ENCODE measurements at places on chromosomes 13 and 19. TPM values are rescaled to one million over a fixed set of nuclear protein-coding genes. Genes with fewer than 3 reads are reported as not detected.
A peak's percentile ranks its signal among the peaks of the same experiment; 100 is the strongest.

GRCh38 chr19:18157465-18158063 is 4.6 kb downstream of the PIK3R2 start:
- no peak overlapping the region for H3K27ac ChIP-seq
- peaks cover 8% of the 10 kb centered on the region for H3K4me1 ChIP-seq
- no peak overlapping the region for H3K4me3 ChIP-seq
- peaks cover 13% of the 10 kb centered on the region for H3K27me3 ChIP-seq
- no peak for DNase-seq

Gene ARMC6
- total RNA-seq, result 25.9 TPM

GRCh38 chr19:6227156-6227935 is 52.4 kb downstream of the MLLT1 start:
- DNase-seq, result no peak
- H3K4me1 ChIP-seq, result peaks cover 4% of the 10 kb centered on the region
- peaks cover 28% of the 10 kb centered on the region for H3K27me3 ChIP-seq
- peaks cover 31% of the 10 kb centered on the region for H3K36me3 ChIP-seq
- H3K4me3 ChIP-seq, result no peak overlapping the region

- H3K36me3 ChIP-seq, result no peaks in the 10 kb centered on the region
- H3K4me3 ChIP-seq, result no peak overlapping the region
- H3K27ac ChIP-seq, result no peak overlapping the region
- DNase-seq, result no peak
- H3K27me3 ChIP-seq, result peaks cover 2% of the 10 kb centered on the region
- H3K4me1 ChIP-seq, result peaks cover 2% of the 10 kb centered on the region
Observed at GRCh38 chr13:97758317-97758716, 195.2 kb upstream of the IPO5 start.

Gene KCNN4
- total RNA-seq, result 0.28 TPM

- no peak for DNase-seq
- no peak overlapping the region for H3K27ac ChIP-seq
- peaks cover 26% of the 10 kb centered on the region for H3K36me3 ChIP-seq
- H3K4me1 ChIP-seq, result peaks cover 6% of the 10 kb centered on the region
Observed at GRCh38 chr19:48382286-48382685, 9.1 kb downstream of the KDELR1 start.

Gene ZNF728
- total RNA-seq, result not detected

Gene LAIR1
- 2.1 TPM for total RNA-seq

- H3K36me3 ChIP-seq, result no peaks in the 10 kb centered on the region
- no peak for DNase-seq
- no peaks in the 10 kb centered on the region for H3K27me3 ChIP-seq
- peaks cover 7% of the 10 kb centered on the region for H3K4me1 ChIP-seq
Observed at GRCh38 chr13:61777271-61777670, 361.6 kb upstream of the PCDH20 start.

DNA sequence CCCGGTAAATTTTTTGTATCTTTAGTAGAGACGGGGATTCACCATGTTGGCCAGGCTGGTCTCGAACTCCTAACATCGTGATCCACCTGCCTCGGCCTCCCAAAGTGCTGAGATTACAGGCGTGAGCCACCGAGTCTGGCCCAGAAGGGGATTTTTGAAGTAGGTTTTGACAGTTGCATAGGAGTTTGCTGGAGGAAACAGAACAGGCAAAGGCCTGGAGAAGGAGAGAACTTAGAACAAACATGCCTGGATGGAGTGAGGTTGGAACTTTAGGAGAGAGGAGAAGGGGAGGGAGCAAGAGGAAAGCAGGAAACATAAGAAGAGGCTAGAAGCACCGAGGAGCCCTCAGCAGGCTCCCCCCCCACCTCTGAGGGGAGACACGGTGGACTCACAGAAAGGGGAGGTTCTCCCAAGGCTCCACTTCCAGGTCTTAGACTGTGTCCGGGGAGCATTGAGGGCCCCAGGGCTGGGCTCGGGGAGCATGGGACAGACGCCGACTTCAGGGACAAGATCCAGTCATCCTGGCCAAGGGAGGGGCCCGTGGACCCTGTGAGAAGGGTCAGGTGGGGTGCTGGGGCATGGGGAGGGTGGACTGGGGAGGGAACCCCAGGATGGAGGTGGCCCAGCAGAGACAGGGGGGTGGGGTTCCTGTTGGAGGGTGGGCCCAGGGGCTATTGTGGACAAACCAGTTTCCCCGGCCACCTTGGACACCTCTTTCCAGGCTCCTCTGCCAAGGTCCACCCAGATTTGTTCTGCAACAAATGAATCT is 1.8 kb upstream of the FBN3 start:
- DNase-seq, result no peak
- H3K4me3 ChIP-seq, result no peak overlapping the region
- H3K27ac ChIP-seq, result no peak overlapping the region
- peaks cover 7% of the 10 kb centered on the region for H3K27me3 ChIP-seq

DNA sequence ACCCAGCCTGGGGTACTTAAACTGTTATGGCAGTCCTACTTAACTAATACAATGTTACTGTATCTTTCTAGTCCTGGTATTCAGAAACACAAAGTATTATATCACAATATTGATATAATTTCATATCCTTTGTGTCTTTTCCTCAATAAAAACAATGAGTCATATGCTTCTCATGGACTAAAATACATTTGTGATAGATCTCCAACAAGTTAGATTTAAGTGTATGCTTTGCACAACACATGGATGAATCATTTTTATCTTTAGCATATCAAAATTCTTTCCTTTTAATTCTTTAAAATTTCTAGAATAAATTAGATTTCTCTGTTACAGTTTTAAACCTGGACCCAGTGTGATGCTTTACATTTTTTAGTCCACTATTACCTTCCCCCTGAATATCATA is 1357.8 kb upstream of the ATXN8OS start:
- no peaks in the 10 kb centered on the region for H3K27me3 ChIP-seq
- no peak for DNase-seq
- H3K4me3 ChIP-seq, result no peak overlapping the region
- H3K36me3 ChIP-seq, result no peaks in the 10 kb centered on the region
- H3K4me1 ChIP-seq, result no peaks in the 10 kb centered on the region
- no peak overlapping the region for H3K27ac ChIP-seq

DNA sequence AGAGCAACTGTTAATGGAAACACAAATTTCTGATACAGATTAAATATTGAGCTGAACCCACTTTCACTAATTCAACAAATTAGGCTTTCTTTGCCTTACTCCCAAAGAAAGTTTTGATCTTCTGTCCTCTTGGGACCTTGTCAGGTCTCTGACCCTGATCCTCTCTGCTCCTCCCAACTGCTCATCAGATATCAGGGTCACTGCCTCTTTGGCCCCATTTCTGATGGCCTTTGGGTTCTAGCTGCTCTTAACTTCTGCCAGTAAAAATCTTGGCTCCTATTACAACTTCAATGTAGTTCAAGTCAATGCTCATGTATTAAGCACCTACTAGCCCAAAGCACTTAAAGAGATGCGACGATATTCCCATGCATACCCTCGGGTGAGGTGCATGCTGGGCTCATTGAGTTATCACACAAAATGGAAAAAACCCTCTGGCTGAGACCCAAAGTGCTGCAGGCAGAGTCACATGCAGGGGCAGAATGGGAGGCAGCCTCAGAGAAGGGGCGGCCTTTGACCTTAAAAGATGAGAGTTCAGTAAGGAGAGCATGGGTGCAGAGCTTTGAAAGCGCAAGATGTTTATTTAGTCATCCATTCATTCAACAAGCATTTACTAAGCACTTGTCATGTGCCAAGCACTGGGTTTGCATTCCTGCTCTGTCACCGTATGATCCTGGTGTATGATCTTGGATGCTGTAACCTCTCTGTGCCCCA is 183.4 kb downstream of the USP12 start:
- H3K27me3 ChIP-seq, result peaks cover 3% of the 10 kb centered on the region
- H3K4me1 ChIP-seq, result peaks cover 2% of the 10 kb centered on the region
- no peak for DNase-seq
- H3K27ac ChIP-seq, result no peak overlapping the region
- H3K4me3 ChIP-seq, result no peak overlapping the region
- no peaks in the 10 kb centered on the region for H3K36me3 ChIP-seq

DNA sequence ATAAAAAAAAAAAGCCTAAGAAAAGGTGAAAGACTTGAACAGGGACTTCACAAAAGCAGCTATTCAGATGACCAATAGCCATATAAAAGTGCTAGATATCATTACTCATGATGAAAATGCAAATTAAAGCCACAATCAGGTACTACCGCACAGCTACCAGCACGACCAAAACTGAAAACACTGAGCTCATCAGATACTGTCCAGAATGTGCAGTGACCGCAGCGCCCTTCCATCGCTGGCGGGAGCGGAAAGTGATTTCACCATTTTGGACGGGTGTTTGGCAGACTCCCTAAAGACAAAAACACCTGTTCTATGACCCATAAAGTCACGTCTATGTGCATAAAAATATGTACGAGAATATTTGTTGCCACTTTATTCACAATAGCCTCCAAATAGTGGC is 60.7 kb downstream of the SLC6A16 start:
- H3K4me1 ChIP-seq, result no peaks in the 10 kb centered on the region
- no peak for DNase-seq
- no peak overlapping the region for H3K27ac ChIP-seq
- H3K4me3 ChIP-seq, result no peak overlapping the region

- H3K4me1 ChIP-seq, result peaks cover 2% of the 10 kb centered on the region
- no peak overlapping the region for H3K4me3 ChIP-seq
- no peak for DNase-seq
- no peak overlapping the region for H3K27ac ChIP-seq
- H3K36me3 ChIP-seq, result no peaks in the 10 kb centered on the region
- H3K27me3 ChIP-seq, result no peaks in the 10 kb centered on the region
Observed at GRCh38 chr13:30806784-30807183, 71.4 kb downstream of the ALOX5AP start.

Gene IGFL2
- not detected for total RNA-seq

GRCh38 chr13:39496506-39496905 is 106.5 kb downstream of the LHFPL6 start:
- H3K4me3 ChIP-seq, result no peak overlapping the region
- DNase-seq, result no peak
- H3K4me1 ChIP-seq, result peaks cover 3% of the 10 kb centered on the region
- H3K27ac ChIP-seq, result no peak overlapping the region

Gene RPS19
- total RNA-seq, result 3,886 TPM

Gene GNA15
- total RNA-seq, result not detected

- H3K4me1 ChIP-seq, result peaks cover 11% of the 10 kb centered on the region
- H3K4me3 ChIP-seq, result peak within 1 kb of the TSS; percentile 85
- peak; percentile 78 for DNase-seq
- peaks cover 8% of the 10 kb centered on the region for H3K27me3 ChIP-seq
- H3K27ac ChIP-seq, result no peak within 1 kb of the TSS
Observed at GRCh38 chr13:95552539-95553441, at the start of gene CLDN10. TSS of gene CLDN10 (plus strand) at chr13:95552720. CDS start at chr13:95552754, 34 bp downstream.

- H3K36me3 ChIP-seq, result no peaks in the 10 kb centered on the region
- no peaks in the 10 kb centered on the region for H3K27me3 ChIP-seq
- no peaks in the 10 kb centered on the region for H3K4me1 ChIP-seq
- DNase-seq, result no peak
- no peak overlapping the region for H3K27ac ChIP-seq
- H3K4me3 ChIP-seq, result no peak overlapping the region
Observed at GRCh38 chr13:83950293-83950692, 68.0 kb upstream of the SLITRK1 start.

Gene ZNF626
- 19.1 TPM for total RNA-seq

Gene CPB2
- total RNA-seq, result not detected

Gene ZFP14
- 13.9 TPM for total RNA-seq

GRCh38 chr19:40982594-40983101 is 8.4 kb upstream of the CYP2B6 start:
- DNase-seq, result no peak
- no peak overlapping the region for H3K4me3 ChIP-seq
- peaks cover 3% of the 10 kb centered on the region for H3K36me3 ChIP-seq
- H3K27ac ChIP-seq, result no peak overlapping the region

- peaks cover 24% of the 10 kb centered on the region for H3K4me1 ChIP-seq
- H3K36me3 ChIP-seq, result peaks cover 14% of the 10 kb centered on the region
- H3K27me3 ChIP-seq, result peaks cover 37% of the 10 kb centered on the region
- no peak for DNase-seq
Observed at GRCh38 chr19:6587998-6588507, 2.9 kb downstream of the CD70 start.

DNA sequence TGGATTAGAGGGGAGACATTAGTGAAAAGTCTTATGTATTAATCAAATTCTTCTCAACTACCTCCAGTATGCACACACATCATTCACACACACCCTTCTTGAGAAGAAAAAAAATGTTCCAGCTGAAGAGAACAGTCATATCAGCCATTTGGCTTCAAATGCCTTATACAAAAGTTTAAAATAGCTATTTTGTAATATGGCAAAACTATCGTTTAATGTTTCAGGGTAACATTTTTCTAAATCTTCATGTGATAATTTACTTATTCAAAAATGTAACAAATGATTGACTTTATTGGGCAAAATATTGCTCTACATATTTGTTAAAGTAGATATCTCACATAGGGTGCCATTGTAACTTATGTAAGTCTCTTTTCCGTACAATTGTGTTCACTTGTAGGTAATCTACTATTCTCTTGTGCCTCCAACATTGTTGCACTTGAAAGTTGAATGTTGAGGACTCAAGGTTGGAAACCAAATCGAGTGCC is 13.6 kb downstream of the ZIC2 start:
- DNase-seq, result no peak
- H3K27me3 ChIP-seq, result peaks cover 22% of the 10 kb centered on the region
- peaks cover 7% of the 10 kb centered on the region for H3K36me3 ChIP-seq
- H3K27ac ChIP-seq, result no peak overlapping the region

All from endothelial cell (in vitro differentiated cells).